ENCODE measurements at places on chromosomes 2 and 18.

DNA sequence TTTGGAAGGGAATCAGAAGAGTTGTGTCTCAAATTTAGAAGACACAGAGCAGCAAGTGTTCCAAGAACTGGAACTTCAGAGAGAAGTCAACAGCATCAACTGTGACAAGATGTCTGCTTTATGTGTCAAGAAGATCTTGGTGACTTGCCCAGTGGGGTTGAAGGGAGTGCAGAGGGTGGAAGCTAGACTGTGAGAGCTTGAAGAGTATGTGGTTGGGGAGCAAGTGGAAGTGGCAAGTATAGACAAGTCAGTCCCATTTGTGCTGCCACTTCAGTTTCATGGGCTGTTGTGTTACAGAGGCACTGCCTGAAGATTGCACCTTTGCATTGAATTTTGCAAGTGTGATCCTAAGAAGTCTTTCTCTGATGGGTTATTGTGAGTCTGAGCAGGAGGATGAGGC lies 68.7 kb upstream of the MC2R start:
- DNase-seq, result no peak

DNA sequence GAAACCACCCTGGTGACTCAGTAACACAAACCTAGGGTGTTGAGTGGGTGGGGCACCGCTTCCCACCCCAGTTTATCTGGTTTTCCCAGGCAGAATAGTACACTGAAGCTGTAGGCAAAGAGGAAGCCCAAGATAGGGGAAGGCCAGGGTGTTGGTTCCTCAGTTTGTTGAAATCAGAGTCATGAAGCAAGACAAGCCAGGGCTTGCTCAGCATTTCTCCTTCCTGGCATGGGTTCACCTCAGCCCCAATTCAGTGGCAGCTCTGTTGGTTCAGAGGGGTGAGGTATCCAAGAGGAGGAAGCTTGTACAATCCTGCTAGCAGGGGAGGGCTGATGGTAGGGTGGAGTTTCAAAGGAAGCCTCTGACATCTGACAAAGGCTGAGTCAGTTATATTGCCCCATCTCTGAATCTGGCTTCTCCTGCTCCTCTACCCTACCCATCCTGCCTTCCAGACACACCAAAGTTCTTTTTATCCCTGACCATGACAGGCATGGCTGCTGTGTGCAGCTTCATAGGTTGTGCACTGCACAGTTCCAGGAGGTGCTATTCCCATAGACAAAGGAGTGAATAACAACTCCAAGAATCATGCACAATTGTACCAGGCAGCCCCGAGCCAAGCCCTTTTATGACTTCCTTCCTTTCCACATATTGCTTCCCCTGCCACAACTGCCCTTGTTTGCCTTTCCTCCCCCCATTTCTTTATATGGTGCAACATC lies 24.9 kb upstream of the RAB10 start:
- no peak for DNase-seq

DNA sequence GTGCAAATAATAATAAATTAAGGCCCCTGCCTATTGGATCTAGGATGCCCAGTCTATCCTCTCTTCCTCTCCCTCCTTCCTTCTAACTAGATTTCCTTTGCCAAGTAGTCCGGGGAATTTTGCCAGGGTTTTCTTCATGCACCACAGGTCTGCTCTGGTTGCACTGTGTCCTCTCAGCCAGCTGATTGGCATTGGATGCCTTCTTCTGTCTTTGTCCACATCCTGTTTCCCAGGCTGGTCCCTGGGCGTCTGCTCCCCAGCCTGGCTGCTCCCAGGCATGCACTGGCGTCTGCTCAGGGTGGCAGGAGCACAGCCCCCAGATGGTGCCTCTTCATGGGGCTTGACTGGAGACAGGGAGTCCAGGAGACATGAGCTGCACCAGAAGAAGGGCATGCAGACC lies 66.4 kb downstream of the GALR1 start:
- no peak for DNase-seq

GRCh38 chr2:49207204-49207603 lies 52.9 kb upstream of the FSHR start:
- no peak for DNase-seq

- no peak for DNase-seq
Observed at GRCh38 chr2:64404743-64405142, 49.2 kb upstream of the LGALSL start.

- no peak for DNase-seq
Observed at GRCh38 chr2:31287654-31288053, 53.7 kb downstream of the EHD3 start.

- no peak for DNase-seq
Observed at GRCh38 chr18:42011053-42011452, 56.0 kb downstream of the PIK3C3 start.

Data from DMS 273 treated with DMSO at 0.1 percent for 48 hours (cell line).